Heart right ventricle (tissue), 16 donors: ENCODE measurements at places on chromosomes 16 and 17.

DNA sequence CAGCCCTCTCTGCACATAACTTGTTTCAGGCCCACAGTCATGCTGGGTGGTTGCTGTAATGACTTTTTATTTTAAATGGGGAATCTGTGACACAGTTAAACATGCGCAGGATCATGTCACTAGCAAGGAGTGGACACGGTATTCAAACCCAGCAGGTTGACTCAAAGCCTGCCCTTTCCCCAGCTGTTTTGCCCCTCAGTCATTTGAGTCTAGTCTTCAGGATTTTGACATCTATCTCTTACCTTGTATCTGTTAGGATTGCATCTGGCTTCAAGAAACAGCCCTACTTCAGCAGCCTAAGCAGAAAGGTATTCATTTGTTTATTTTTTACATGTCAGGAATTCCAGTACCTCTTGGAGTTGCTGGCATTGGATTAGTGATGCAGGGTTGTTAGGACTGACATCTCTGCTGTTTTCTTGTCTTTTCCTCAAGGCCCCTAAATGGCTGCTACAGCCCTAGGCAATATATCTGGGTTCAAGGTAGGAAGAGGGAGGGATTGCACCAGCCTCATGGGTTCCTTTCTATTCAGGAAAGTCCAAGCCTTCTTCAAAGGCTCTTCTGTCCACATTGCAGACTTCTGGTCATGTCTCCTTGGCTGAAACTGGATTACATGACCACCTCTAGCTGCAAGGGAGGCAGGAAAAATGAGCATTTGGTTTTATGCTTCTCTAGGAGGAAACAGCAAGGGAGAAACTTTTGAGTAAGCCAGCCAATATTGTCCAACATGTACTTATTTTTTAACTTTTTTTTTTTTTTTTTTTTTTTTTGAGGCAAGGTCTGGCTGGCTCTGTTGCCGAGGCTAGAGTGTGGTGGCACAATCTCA lies 22.8 kb downstream of the ABCC1 start:
- no peak for DNase-seq

DNA sequence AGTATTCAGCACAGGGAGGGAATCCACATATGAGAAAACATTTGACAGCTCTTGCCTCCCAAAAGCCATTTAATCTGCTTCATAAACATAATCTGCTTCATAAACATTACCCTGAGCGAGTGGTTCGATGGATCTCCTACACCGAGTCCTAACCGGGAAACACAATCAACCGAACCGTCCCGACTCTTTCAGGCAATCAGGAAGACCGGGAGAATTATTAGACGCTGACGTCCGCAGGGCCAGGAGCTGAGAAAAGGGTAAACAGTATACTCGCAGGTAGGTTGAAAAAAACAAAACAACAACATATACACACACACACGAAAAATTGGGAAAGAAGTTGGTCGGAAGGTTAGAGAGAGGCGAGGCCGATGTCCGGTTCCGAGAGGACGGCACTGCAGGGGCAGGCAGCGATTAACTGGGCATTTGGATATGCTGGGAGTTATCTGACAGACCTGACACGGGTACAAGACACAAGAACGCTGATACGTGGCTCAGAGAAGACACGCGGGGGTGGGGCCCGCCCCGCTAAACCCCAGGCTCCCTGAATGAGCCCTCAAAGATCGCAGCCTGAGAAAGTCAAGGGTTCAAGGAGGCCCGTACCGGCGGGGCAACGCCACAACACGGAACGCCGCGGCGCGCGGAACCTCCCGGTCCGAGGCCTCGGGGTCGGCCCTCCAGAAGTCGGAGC lies 585 bp downstream of the AP1G1 start:
- DNase-seq = no peak

DNA sequence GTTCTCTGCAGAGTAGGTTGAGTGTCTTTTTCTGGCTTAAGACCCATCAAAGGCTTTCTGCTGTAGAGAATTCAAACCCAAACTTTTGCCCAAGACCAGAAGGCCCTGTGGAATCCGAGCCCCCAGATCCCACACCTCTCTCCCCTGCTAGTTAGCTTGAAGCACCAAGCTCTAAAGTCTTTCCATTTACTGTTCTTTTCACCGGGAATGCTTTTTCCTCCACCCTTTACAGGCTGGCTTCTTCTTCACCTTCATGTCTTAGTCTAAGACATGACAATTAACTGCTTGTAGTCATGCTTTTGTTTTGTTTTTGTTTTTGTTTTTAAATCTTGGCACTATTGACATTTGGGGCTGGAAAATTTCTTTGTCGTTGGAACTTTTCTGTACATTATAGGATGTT lies 15.5 kb downstream of the HSD17B2 start:
- DNase-seq = no peak

DNA sequence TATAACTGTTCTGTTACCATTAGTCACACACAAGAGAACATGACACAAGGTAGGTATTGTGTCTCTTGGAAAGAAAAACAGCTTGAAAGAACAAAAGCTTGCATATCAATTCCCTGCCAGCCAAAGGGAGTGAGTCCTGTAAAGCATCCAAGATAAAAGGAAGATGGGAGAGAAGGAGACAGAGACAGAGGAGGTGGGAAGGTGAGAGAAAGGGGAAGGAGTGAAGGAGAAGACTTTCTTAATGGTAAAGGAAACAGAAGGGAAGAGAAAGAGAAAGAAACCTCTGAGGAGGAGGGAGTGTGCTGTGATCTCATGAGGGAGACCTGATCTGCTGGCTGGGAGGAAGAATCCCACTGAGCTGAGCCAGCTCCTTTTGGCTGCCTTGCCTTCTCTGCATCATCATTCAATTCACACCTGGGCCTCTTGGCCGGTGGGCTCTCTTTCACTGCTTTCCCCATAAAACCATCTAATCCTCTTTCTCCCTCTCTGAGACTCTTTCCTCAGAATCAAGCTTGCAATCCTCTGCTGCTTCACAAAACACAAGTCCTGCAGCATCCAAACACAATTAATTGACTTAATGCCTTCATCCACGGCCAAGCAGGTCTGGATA lies 271.6 kb downstream of the ABCC12 start:
- DNase-seq = no peak

DNA sequence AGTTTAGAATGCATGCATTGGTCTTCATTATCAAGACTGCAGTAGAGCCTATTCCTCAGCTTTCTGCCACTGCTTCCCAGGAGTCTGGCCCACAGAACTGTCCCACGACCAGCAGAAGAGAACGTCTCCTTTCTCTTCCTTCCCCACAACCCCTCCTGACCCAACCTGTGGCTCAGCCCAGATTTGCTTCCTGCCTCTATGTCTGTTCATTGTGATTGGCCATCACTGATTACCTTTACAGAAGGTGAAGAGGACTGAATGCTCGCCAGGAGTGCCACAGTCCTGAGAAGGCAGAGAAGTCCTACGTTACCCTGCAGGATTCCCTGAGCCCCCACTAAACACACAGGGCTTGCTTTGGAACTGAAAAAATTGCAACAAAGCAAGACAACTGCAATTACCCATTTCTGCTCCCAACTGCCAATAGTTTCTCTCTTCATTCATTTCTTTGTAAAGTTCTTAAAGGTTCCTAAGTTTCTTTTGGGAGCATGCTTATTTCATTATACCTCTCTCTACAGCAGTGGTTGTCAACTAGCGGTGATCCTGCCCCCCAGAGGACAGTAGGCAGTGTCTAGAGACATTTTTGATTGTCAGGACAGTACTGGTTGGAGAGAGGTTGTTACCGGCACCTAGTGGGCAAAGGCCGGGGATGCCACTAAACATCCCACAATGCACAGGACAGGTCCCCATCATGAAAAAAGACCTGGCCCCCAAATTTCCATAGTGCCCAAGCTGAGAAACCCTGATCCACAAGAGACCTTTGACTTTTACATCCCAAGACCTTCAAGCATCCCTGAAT lies 4.5 kb upstream of the NAT9 start:
- DNase-seq = no peak

- no peak for DNase-seq
Observed at GRCh38 chr17:48578616-48579470, 693 bp upstream of the HOXB4 start.

DNA sequence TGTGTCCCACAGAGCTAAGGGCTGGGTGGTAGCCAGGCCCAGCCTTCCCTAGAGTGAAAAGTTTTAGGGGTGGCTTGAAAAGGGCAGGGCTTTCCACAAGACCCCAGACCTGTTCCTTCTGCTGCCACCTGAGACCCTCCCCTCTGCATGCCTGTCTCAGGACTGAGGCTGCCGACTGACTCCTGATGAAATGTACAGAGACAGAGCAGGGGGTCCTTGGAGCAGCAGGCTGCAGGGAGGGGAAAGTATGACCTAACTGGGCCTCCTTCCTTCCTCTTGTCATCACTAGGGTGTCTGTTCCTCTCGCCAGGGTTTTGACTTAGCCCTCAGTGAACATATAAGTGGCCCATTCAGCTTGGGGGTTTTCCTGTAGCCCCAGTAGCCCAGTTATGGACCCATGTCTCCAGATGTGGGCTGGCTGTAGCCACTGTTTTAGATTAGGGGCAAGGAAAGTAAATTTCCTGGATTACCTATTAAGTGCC lies 14.9 kb upstream of the NFATC3 start:
- DNase-seq = no peak

DNA sequence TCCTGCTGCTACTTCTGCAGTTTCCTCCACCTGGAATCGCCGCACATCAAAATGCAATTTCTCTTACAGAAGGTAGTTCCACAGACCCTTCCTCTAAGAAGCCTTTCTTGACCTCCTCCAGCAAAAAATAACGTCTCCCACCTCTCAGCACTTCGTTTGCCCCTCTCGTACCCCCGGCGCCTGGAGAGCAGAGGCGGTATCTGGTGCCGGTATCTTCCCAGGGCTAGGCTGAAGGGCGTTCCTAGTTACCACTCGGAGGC lies 482 bp downstream of the DCTPP1 start:
- DNase-seq = no peak

DNA sequence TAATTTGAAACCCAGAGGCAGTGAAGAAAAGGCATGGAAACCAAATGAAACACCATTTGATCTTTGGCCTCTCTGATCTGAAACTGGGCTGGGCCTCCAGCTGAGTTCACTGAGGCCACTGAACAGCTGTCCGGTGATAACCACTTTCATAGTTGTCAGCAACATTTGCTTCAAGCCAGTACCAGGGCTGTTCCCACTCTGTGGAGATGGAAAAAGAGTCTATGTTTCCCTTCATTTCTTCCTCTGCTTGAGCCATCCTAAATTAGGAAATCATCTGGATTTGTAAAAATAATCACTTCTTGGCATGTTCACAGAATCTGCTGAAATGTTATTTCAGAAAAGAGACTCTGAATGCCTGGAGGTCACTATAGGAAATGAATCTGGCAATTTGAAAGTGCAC lies 119.3 kb downstream of the STX8 start:
- DNase-seq = no peak

GRCh38 chr16:50430076-50430475 lies 61.3 kb upstream of the BRD7 start:
- no peak for DNase-seq

- DNase-seq = no peak
Observed at GRCh38 chr16:15536843-15537242, 102.5 kb downstream of the BMERB1 start.

- DNase-seq = no peak
Observed at GRCh38 chr17:35132099-35132498, 10.0 kb downstream of the NLE1 start.

- no peak for DNase-seq
Observed at GRCh38 chr16:65624229-65624628, 502.4 kb upstream of the CDH11 start.

DNA sequence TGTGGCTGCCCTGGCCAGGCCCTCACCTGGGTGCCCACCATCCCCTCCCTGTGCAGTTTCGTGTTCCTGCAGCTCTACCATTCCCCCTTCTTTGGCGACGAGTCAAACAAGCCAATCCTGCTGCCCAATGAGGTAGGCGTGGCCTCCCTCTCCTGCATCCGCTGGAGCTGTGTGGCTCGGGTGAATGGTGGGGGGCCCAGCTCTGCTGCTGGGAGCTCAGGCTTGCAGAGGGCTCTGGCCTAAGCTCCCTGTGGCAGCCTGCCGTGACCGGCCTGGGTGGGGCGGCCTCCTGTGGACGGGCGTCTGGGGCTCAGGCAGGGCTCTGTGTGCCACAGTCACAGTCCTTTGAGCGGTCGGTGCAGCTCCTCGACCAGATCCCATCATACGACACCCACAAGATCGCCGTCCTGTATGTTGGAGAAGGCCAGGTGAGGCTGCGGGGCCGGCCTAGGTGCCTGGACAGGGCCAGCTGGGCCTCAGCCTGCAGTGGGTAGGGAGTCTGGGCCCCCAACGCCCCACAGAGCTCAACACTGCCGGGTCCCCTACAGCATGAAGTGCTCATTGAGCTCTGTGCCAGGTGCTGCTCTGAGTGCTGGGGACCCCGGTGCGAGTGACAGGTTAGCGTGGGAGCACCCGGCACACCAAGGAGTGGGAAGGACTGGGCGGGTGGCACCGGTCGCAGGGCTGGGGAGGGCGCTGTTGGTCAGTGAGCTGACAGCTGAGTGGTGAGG lies 37.3 kb downstream of the TSC2 start:
- no peak for DNase-seq

GRCh38 chr16:66346221-66346620 lies 20.3 kb upstream of the CDH5 start:
- DNase-seq = no peak

DNA sequence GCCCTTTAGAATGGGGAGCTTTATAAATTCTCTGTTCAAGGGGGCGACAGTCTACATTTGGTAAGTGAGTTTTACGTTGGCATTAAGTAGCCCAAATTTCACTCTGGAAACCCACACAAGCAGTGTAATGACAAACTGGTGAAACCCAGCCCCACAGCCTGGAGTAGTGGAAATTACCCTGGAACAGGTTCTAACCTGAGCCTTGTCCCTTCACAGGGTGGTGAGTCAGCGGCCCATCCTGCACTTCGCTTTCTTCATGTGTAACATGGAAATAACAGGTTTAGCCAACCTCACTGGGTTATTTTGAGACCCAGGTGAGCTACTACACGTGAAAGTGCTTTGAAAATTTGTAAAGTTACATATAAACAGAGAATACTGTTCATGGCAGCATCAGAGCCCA lies 3.5 kb upstream of the TLCD3A start:
- no peak for DNase-seq

GRCh38 chr16:73026754-73027684 lies 20.9 kb downstream of the ZFHX3 start:
- DNase-seq = no peak

GRCh38 chr17:2892305-2892971 lies 96.2 kb downstream of the RAP1GAP2 start:
- DNase-seq = no peak
